ENCODE measurements at places on chromosomes 11 and 22. TPM values are rescaled to one million over a fixed set of nuclear protein-coding genes. Genes with fewer than 3 reads are reported as not detected.
A peak's percentile ranks its signal among the peaks of the same experiment; 100 is the strongest.

- DNase-seq, result no peak
Observed at GRCh38 chr11:10650630-10651029, 42.9 kb downstream of the IRAG1 start.

GRCh38 chr11:128905345-128906184 lies 14.4 kb downstream of the KCNJ5 start:
- DNase-seq, result peak; percentile 49

The PDGFD gene
- not detected for total RNA-seq

The RAB3IL1 gene
- total RNA-seq, result 0.33 TPM

- DNase-seq, result no peak
Observed at GRCh38 chr22:49922926-49923325, 4.5 kb downstream of the CRELD2 start.

- no peak for DNase-seq
Observed at GRCh38 chr11:43819926-43820325, 60.7 kb upstream of the ALKBH3 start.

The KRTAP5-3 gene
- not detected for total RNA-seq

DNA sequence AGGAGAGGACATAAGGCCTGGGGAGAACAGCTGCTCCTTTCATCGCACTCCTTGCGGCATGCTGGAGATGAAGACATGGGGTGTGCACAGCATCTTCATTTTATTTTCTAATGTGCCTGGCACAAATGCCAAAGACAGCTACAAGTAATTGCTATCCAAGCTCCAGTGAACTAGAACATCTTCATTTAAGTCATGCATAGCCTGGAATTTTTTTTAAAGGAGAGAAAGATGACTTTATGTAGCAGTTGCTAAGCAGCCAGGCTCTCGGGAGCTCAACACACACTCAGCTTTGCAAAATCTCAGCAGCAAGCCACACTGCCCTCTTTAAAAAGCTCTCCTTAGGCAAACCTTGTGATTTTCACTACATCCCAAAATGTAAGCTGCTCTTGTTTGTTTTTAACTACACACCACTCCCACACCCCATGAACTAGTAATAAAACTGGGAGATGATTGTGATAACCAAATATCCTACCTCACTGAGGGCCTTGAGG lies 164.5 kb upstream of the POU2AF2 start:
- DNase-seq, result no peak

The SLC36A4 gene
- 20.7 TPM for total RNA-seq

The OR5AR1 gene
- total RNA-seq, result not detected

DNA sequence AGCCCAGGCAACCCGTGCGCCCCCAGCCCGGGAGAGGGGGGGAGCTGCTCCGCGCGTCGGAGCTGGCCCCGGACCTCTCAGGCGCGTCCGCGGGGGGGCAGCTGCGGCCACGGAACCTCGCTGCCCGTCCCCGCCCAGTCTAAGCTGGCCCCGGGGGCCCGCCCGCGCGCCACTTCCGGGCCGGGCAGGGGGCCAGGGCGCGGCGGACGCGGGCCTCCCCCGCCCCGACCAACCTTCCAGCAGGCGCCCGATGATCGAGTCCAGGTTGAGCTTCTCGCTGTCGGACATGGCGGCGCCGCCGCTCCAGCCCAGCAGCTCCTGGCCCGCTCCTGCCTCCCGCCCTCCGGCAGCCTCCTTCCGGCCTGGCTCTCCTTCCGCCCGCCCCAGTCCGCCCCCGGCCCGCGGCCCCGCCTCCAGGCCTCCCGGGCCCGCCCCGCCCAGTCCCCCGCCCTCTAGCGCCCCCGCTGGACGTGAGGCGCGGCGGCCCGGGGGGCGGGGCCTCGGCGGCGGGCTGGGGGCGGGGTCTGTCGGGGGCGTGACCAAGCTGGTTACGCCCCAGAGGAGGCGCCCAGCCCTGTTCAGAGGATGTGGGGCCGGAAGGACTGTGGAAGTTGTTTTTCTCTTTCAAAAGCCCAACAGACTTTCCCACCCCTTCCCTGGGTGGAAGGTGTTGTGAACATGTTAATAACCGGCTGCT lies at the start of gene PPP1CA:
TSS of gene PPP1CA (minus strand) at position 364 of the 697 bp plus-strand sequence. CDS start at position 288, 76 bp downstream.
- DNase-seq, result peak; percentile 94

The GRAMD1B gene
- 36.7 TPM for total RNA-seq

GRCh38 chr11:985406-985805 lies 51.1 kb downstream of the MUC6 start:
- DNase-seq, result no peak

DNA sequence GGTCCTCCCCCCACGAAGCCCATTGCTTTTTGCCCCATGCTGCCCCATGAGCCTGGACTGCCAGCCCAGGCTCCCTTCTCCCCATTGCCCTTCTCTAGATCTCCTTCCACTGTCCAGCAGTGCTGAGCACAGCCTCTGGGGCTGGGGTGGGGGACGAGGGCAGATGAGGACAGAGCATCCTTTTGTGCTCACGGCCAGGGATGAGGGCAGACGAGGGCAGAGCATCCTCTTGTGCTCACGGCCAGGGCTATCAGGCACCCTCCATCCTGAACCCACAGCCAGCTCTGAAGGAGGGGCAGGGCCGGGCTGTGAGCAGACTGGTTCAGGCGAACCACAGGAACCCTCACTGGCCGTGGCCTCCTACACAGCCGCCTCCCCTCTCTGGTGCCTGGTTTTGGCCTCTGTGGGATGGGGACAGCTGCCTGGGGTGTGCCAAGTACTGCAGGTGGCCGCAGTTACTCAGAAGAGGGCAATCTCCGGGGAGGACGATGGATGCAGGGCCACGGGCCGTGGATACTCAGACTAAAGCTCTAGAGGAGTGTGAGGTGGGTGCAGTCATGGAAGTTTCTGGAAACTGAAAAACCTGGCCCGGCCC lies 1258.8 kb downstream of the BRD1 start:
- no peak for DNase-seq

GRCh38 chr11:68074584-68075352 lies 35.9 kb downstream of the TCIRG1 start:
- DNase-seq, result no peak

- no peak for DNase-seq
Observed at GRCh38 chr11:64379160-64379559, 20.2 kb downstream of the RPS6KA4 start.

The CABP4 gene
- 1.7 TPM for total RNA-seq

GRCh38 chr11:114439229-114440120 lies at the start of gene REXO2:
TSS of gene REXO2 (plus strand) at chr11:114439467. CDS start at chr11:114439529, 62 bp downstream.
- peak; percentile 92 for DNase-seq

The INS gene
- total RNA-seq, result not detected

The PHOX2A gene
- not detected for total RNA-seq

DNA sequence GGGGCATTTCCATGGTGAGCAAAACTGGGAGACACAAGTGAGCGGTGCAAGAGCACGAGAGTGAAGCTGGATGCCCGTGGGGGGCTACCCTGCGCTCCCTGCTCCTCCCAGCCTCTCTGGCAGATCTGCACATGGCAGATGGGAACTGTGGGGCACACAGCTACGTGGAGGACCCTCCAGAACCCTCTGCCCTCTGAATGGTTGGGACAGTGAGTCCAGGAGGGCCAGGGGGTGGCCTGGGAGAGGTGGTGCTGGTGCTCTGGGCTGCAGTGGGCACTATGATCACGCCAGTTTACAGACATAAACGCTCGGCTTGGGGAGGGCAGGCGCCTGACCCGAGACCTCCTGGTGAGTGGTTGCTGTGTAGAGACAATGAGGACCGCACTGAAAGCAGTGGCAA lies 205.9 kb downstream of the CTTN start:
- DNase-seq, result no peak

The ZC3H12C gene
- 0.54 TPM for total RNA-seq

The TBX1 gene
- not detected for total RNA-seq

The TMEM191C gene
- 0.93 TPM for total RNA-seq

- DNase-seq, result no peak
Observed at GRCh38 chr11:130778026-130778425, 138.3 kb downstream of the SNX19 start.

GRCh38 chr11:102920118-102920684 lies 35.3 kb downstream of the MMP13 start:
- no peak for DNase-seq

DNA sequence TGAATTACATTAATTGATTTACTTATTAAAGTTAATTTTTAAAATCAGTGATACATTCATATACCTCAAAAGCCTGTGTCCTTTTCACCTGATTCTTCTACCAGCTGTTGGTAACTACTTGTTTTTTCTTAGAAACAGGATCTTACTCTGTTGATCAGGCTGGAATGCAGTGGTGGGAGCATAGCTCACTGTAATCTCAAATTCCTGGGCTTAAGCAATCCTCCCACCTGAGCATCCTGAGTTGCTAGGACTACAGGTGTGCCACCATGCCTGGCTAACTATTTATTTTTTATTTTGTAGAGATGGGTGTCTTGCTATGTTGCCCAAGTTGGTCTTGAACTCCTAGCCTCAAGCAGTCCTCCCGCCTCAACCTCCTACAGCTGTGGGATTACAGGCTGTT lies 4.7 kb downstream of the TRIM44 start:
- DNase-seq, result no peak

The PARVA gene
- total RNA-seq, result not detected

- DNase-seq, result no peak
Observed at GRCh38 chr11:115202074-115202473, 302.1 kb downstream of the CADM1 start.

- DNase-seq, result no peak
Observed at GRCh38 chr22:50261615-50262459, at the start of gene MAPK12. TSS of gene MAPK12 (minus strand) at chr22:50261683. CDS start at chr22:50261509, 174 bp downstream.

DNA sequence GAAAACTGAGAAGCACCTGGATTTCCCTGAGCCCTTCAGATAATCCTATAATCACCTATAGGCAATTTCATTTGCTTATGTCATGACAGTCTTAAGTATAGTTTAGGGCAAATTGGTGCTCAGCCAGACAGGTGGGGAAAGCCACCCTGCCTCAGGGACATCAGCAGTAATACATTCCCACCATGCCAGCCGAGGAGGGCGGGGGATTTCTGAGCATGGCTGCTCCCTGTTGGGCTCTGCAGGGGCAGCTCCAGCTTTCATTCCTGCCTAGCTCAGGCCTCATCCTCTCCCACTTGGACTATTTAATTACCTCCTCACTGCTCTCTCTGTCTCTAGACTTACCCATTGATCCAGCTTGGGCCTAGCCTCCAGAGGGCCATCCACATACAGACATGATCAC lies 9.0 kb upstream of the DRD2 start:
- no peak for DNase-seq

The C11orf98 gene
- 62.0 TPM for total RNA-seq

The P2RY2 gene
- total RNA-seq, result not detected

The SYCE3 gene
- 0.80 TPM for total RNA-seq

DNA sequence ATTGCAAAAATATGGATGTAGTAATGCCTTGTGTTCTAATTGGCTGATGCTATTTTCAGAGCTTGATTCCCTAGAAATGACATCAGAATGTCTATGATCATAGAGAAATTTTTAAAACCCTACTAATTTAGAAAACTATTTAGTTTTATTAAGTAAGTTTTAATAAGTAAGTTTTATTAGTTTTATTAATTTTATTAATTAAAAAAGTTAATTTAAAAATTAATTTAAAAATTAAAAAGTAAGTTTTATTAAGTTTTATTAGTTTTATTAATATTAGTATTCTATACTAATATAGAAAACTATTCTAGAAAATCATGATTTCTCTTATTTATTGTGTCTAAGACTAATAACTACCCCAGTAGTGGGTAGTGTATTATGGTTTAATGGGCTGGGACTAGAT lies 8.2 kb downstream of the HORMAD2 start:
- DNase-seq, result no peak

DNA sequence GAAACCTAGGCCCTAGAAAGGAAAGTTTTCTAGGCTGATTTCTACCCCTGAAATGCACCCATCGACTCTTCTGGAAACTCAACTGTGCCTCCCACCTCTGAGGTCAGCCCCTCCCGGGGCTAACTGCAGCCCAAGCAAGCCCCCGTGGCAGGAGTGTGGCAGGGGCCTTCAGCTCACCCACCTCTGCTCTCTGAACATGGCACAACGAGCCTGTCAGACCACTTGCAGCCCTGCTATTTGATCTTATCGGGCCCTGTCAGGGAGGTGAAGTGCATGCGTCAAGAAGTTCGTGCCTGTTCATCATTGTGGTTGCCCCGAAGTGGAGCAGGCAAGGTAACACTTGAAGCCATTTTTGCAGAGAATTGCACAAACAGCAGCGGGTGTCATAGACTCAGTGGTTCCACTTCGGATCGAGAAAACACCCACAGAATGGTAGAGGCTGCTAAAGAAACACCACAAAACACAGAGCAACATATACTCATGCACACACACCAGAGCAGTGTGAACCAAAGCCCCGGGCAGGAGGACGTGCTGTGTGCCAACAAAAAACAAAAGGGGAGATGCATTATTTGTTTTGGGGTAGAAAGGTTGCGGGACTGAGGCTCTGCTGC lies 262.7 kb downstream of the ETS1 start:
- DNase-seq, result peak; percentile 65

The DUSP8 gene
- 1.1 TPM for total RNA-seq

All from activated naive CD4-positive, alpha-beta T cell treated with anti-CD3 and anti-CD28 coated beads, Interleukin-2, amount 50 U/mL, for 72 hours (primary cell).